ENCODE measurements at places on chromosomes 6 and 20.

DNA sequence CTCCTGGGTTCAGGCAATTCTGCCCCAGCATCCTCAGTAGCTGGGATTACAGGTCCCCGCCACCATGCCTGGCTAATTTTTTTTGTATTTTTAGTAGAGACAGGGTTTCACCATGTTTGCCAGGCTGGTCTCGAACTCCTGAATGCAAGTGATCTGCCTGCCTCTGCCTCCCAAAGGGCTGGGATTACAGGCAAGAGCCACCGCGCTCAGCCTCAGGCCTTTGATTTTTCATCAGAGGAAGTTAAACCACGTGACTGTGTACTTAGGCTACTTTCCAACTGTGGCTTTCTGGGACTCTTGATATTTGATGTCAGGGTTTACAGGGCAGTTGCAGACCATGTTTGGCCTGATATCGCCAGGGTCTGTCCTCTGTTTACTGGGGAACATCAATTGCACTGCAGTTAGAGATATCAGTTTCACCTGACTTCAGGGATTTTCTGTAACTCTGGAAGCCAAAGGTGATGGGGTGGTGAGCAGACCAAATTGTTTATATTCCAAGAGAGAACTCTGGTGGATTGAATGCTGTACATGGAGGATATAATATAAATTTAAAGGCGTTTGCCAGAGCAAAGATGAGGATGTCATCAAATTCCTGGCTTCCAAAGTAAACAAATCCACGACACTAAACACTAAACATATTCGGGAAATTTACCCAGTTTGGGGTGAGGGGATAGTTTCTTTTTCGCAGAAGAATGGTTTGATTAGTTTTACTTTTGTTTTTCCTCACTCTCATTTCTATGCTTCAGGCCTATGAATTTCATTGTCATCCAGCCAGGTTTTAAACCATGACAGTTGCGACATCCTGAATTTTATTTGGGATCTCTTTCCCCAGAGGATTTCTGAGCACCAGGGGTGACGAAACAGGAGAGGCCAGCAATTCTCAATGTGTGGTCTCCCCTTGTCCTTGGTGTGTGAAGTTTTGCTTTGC, 4.2 kb downstream of the PSMF1 start:
- peak; percentile 60 for DNase-seq

DNA sequence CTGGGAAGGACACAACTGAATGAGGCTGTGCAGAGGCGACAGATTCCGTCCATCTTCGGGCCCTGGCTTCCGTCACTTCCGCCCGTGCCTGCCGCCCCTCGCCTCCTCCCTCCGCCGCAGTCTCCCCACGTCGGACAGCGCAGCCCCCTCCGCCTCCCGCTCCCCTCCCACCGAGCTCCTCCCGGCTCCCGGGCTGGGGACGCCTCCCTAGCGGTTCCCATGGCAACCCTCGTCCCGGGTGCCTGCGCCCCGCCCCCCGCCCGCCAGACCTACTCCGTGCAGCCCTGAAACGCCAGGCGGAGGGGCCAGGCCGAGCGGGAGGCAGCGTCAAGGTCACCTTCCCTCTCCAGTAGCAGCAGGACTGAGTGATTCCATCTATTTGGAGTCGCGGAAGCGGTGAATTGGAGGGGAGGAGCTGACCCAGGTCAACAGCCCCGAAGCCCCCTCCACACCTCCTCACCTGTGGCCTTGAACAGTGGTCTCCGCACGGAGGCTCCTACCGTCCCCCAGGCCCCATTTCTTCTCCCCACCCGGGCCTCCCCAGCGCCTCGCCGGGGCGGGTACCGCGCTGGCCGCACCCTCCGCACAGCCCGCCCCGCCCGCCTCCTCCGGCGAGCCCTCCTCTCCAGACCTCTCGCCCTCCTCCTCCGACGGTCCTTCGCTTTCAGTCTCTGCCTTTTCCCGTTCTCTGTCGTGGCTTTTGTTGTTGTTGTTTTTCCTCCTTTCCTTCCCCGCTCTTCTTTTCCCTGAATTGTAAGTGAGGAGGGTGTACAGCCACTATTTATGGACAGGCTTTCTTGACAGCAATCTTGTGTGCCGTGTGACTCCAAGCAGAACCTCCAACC, 951 bp downstream of the NRSN2 start:
- DNase-seq, result peak; percentile 96

DNA sequence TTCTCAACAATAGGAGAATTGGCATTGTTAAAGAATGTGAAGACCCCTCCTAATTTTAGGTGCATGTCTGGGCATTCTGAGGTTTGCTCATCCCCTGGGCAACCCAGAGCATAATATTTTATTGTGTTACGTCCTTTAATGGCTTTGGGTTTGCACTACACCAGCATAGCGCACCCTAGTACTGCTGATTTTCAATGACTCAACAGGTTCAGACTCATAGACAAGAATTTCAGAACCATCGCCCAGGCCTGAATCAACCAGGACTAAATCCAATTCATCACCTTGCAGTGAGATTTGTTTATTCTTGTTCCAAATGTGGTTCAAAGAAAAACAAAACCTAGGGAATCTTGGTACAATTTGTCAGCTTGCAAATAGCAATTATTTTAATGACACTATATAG, 137.8 kb upstream of the PHACTR1 start:
- DNase-seq, result peak; percentile 50

DNA sequence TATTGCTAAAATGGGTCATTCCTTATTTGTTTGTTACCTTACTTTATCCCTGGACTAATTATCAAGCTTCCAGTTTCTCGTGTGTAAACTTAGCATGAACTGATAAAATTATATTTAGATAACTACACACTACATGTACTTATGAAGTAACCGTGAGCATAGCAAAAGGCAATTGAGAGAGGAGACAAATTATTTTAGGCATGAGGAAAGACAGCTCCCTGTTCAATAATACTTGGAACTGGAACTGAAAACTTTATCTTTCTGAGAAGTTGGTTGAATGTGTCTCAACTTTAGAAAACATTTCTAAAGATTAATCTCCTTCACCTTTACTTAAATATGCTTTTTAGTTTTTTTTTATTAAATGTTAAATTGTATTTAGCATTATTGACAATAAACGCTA, 11.4 kb downstream of the CRISP3 start:
- no peak for DNase-seq

DNA sequence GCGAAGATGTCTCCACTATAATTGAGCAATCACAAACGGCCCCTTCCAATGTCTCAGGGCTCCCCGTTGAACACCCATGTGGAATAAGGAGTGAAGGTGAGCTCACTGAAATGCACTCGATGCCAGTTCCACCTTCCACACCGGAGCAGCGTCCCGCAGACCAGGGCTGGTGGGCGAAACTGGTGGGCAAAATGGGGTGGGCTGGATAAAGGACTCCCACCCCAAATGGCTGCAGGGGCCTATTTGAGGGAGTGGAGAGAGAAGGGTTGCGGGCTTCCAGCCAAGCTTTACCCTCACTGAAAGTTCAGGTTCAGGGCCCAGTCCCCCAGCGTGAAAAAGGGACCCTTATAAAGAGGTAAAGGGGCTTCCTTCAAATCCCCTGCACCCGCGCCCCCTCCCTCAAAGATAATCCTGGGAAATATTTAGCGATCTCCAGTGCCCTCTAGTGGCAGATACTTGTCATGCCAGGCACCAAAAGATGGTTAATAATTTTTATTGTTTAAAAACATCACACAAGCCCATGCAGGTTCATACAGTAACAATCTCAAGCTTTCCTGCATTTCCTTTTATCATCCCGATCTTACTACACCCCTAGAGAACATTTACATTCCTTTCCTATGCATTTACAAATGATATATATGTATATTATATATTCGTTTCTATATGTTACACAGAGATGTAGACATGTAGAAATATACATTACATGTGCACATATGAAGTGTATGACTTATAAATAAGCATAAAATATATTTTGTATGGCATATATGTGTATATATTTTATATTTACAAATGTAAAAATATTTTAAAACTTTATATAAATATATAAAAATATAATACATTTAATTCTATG, 58.2 kb upstream of the NKX2-2 start:
- peak; percentile 4 for DNase-seq

DNA sequence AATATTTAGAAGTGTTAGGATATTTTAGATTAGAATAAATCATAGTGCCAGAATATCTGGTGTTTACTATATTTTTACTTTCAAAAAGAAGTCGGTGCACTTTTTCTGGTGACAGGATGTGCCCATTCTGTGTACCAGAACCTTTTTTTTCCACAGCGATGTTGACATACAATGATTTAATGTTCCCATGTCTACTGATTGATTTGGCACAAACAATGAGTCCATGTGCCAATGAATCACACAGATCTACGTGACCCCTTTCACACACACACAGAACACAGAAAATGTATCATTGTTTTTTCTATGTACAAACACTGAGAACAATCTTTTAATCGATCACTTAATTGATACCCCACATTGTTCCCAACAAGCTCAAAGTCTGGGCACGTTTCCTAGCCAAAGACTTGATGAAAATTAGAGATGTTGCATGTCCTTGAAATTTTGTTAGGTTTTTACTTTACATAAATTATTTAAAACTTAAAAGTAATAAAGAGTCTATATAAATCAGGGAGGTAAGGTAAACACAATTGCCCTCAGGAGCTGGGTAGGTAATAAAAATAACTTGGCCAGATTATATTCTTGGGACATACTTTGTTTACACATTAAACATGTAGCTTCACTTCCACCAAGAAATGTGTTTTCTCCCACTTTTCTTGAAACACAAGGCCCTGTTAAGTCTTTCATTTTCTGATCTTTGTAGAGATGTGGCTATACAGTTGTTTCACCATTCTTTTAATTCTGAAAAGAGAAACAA, 36.4 kb upstream of the SOX4 start:
- DNase-seq, result no peak

DNA sequence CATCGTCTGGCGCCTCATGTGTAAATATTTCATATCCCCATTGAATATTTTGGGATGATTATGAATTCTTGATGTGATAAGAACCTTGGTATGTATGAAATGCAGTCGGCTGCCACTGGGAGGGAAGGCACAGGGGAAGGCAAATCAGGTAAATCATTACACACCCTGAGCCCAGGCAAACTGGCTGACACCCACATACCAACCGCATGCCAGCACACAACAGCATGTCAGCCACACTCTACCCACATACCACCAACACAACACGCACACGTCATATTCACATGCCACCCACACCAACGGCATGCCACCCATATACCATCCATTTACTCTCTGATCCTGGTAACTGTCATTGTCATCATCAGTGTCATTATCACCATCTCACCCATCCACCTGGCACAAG, 28.3 kb upstream of the MDGA1 start:
- no peak for DNase-seq
